Muscle of arm (tissue), 14 donors: ENCODE measurements at places on chromosomes 7 and 10.

- no peak for DNase-seq
These were observed 227.4 kb downstream of the CELF2 start for GRCh38 chr10:11245095-11245479.

DNA sequence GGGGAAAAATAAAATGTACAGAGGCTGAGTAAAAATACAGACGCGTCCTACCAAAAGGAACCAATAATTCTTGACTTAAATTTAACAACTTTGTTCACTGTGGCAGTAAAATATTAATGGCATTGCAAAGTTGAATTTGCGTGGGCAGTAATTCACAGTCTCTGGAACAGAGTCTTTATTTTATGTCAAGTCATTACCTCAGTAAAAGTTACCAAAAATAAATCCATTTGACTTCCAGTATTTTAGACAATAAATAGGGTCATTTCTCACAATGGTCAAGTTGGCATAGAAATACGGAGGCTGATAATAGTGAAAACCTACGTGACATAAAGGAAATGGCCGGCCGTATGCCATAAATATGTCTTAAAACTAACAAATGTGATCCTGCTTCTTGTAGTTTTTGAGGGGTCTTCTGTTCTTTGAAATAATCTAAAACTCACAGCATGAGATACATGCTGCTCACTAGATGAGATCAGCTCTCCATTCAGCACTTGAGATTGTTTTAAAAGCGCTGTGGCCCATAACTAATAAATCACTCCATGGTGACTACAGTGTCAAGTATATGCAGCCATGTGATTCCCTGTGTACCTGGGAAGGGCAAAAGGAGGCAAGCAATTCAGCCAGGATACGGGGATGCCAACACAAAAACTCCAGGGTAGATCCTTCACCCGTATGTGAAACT, 75.3 kb downstream of the DOCK4 start:
- DNase-seq, result no peak

DNA sequence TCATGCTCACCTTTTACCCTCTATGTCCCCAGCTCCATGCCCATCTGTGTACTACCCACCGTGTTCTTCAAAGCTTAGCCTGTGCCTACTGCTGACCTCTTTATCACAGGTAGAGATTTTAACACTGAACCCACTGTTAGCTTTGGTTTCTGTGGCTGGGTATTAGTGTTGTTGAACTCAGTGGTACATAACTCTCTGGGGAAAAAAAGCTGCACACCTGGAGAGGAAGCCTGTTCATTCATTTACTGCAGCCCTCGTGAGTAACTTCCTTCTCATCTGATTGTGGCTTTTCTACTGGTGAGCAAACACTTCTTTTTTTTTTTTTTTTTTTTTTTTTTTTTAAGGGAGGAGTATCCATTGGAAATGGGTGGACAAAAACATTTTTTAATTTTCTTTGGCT, 326.3 kb downstream of the CCSER2 start:
- no peak for DNase-seq

DNA sequence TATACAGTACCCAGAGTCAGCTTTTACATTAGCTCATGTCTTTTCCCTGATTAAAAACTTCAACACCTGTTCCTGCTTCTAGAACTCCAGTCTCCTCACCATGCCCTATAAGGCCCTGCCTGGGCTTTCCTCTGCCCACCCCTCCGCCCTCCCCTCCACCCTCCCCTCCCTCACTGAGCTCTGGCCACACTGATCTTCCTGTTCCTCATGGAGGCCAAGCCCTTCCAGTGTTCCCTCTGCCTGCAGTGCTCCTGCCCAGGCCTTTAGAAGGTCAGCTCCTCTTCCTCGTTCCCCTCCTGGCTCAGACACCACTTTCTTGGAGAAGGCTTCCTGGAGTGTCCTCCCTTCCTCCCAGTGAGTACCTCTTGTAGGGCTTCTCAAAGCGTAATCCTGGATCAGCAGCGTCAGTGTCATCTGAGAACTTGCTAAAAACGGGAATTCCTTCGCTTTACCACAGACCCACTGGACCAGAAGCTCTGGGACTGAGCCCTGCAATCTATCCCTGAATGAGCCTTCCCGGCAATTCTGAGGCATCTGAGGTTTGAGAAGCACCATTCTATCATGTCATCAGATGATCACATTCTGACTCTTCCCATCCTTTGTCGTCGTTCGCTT, 3.7 kb downstream of the PDZD7 start:
- DNase-seq, result no peak

- DNase-seq, result no peak
These were observed 46.0 kb downstream of the NAMPT start for GRCh38 chr7:106238830-106239229.

DNA sequence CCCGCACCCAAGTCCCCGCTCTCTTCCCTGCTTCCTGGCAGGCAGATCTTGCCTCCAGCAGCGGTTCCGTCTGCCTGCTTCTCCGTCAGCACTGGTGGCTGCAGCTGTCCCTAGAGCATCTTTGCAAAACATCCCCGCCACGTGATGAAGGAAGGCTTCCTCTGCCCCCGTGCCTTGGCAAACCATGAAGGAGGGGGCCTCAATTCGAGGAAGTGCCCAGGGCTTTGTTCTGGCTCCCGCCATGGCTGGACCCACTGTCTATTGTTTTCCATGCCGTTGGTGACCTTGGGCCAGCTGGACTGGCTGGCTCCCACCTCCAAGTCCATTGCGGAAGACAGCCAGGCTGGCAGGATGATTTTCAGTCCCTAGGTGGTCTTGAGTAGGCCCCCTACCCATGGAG, 13.2 kb upstream of the AQP1 start:
- DNase-seq, result no peak
